ENCODE measurements at places on chromosomes 5 and 9. TPM values are rescaled to one million over a fixed set of nuclear protein-coding genes. Genes with fewer than 3 reads are reported as not detected.

- DNase-seq, result no peak
- no peak overlapping the region for H3K27ac ChIP-seq
Observed at GRCh38 chr5:42840269-42840668, 28.6 kb upstream of the SELENOP start.

- no peaks in the 10 kb centered on the region for H3K36me3 ChIP-seq
- DNase-seq, result no peak
- H3K27ac ChIP-seq, result no peak overlapping the region
- peaks cover 14% of the 10 kb centered on the region for H3K4me1 ChIP-seq
- H3K4me3 ChIP-seq, result no peak overlapping the region
Observed at GRCh38 chr9:89732939-89733324, 128.1 kb downstream of the GADD45G start.

DNA sequence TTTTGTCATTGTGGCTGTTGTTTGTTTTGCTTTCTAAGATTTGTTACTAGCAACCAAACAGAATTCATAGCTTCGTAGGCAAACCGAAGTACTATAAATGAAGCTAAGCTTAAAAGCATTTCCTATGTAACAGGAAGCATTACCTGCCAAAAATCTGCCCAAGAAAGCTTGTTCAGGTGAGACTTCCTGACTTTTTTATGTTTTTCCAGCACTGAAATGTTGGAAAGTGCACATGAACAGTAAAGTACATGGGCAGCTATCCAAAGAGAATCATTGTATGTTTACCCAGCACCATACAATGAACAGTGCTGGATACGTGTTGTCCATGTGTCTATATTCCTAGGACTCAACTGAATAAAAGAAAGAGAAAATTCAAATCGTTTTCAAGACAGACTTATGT is 247.1 kb downstream of the NFIB start:
- H3K4me1 ChIP-seq, result no peaks in the 10 kb centered on the region
- peaks cover 2% of the 10 kb centered on the region for H3K36me3 ChIP-seq
- no peak overlapping the region for H3K27ac ChIP-seq
- no peaks in the 10 kb centered on the region for H3K27me3 ChIP-seq

The CDKN2A gene
- 4.9 TPM for total RNA-seq

All from T-helper 17 cell (primary cell).